ENCODE measurements at places on chromosomes 16 and 17.

DNA sequence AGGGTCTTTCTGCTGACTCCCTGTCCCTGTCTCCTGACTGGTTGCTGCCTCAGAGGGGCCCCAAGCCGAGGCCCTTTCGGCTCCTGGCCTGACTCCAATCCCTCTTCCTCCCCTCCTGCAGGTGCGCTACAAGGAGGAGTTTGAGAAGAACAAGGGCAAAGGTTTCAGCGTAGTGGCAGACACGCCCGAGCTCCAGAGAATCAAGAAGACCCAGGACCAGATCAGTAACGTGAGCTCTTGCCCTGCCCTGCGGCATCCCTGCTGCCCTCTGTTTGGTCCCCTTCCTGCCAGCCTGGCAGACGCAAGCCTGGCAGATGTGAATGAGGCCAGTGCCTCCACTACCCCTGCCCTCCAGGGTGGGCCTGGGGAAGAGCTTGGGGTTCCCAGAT is 27.1 kb upstream of the LASP1NB start:
- no peak for DNase-seq

DNA sequence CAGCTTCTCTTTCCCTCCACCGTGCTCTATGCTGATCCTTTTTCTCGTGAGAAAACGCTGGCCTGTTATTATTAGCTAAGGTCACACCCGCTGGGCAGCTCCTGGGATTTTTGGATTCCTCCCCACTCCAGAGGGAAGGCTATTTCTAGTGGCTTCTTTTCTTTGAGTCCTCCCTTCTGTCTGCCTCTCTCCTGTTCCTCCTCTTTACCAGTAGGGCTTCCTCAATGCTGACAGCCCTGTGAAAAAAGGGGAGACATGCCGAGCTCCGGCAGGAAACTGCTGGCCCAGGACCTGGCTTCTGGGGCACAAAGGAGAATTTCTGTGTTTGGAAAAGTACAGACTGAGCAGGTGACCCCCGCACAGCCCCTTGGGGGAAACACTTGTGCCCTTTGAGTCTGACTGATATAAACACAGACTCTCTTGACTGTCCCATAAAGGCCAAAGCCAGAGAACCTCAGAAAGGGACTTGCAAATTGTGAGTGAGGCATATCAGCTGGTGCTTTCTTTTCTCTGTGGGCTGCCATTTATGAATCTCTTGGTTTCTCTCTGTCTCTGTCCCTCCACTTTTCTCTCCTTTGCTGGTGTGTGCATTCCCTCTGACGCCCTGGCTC is 14.0 kb upstream of the RNF135 start:
- DNase-seq: peak; percentile 50

DNA sequence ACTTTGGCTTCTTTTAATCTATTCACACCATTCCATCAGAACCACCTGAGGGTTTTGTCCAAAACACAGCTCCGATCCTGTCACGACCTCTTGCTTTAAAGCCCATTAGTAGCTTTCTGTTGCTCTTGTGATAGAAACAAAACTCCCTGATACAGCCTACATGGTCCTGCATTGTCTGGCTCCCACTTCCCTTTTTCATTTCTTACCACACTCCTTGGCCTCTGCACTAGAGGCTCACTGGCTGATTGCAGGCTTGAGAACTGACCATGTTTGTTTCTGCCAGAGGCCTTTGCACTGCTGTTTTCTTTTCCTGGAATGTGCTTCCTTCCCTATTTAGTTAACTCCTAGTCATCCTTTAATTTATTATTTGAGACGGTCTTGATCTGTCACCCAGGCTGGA is 23.7 kb downstream of the IST1 start:
- DNase-seq: no peak

DNA sequence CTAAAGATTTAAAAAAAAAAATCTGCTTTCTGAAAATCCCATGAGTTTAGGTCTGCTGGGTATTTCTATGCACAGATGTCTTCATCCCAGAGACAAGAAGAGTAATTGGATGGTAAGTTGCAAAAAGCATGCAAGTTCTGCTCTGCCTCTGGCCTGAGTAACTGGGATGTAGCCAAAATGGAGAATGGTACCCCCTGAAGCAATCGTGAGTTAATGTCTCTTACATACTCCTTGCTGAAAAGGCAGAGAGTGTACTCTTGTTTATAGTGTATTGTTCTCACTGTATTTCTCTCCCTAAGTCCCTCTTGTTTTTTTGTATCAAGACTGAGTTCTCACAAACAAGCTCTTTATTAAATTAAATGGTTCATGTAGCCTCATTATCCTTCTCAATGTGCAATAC is 259.0 kb downstream of the IRX3 start:
- DNase-seq: no peak

DNA sequence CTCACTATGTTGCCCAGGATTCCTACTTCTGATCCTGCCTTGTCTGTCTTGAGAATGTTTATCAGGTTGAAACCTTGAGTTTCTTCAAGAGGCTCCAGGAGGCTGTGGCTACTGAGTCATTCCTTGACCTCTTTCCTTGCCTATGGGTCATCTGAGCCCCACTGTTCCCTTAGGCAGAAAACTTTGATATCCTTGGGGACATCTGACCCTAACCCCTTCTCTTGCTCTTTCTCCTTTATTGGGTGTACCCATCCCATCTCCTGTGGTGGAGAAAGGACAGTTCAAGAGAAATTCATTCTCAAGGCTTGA is 12.5 kb downstream of the ARL4D start:
- no peak for DNase-seq

GRCh38 chr16:56409195-56409594 is 16.1 kb downstream of the AMFR start:
- DNase-seq: no peak

DNA sequence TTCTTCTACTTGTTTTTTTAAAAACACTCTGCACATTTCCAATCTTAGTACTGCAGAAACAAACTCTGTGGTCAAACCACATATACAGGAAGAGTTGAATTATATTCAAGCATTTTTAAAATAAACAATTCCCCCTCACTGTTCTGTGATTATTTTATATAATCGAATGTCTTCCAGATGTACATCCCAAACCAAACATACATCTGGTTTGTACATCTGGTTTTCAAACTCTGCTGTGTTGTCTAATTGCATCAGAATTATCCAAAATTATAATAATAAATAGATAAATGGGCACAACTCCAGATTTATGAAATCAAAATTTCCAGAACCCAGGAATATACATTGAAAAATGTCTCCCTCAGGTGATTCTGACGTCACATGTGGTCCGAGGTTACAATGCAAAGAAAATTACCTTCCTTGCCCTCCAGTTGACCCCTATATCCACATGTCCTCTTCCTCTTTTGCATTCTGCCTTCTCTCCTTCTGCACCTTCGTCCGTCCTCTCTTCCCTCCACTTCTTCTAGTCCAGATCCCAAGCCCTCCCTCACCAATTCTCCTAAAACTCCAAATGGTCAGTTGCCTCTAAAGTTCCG is 13.3 kb upstream of the CCDC144A start:
- no peak for DNase-seq

DNA sequence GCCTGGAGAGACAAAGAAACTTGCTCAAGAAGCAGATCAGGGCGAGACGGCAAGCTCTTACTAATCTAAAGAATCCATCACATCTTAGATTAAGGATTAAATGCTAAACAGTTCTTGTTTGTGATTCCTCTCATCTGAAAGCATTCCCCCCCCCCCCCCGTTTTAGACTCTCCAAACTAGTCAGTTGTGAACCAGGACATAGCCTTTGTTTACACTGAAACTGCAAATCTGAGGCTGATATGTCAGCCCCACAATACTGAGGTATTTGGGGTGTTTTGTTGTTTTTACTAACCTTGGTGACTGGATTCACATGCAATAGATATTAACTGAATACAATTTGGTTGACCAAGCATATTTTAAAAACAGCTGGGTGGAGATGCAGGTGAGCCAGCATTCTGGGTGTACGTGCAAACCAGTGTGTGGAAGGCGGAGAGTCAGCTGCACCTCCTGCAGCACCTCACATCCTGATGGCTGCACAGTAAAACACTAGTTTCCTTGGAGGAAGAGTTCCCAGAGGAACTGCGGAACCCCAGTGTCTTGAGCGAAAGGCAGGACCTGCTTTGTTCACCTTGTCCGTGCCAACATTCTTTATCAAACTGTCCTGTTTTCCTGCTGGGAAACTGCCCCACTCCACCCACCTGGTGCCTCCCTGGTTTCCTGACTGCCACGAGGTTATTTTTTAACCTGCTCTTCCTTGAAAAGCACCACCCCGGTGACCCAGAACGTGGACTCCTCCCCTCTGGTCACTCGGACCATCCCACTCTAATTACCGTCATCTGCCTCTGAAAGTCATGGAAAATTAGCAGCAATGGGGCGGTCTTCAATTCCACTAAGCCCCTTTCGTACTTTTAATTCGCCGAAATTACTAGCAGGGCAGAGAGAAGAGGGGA is 1.2 kb upstream of the YPEL2 start:
- peak; percentile 45 for DNase-seq

DNA sequence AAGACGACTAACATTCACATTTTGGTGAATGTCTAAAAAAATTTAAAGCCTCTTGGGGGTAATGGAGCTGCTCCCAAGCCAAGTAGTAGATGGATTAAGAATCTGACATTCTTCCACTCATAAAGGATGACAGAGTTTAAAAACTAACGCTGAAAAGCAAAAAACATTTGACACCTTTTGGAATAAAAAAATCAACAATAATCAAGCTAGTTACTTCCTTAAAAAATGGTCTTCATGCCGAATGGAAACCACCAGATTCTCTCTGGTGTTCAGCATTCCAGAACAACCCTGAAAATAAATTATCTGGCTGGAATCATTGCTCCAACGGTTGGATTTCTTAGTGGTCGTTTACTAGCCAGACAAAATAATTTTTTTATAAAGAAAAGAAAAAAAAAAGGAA is 18.0 kb downstream of the HLF start:
- DNase-seq: no peak

- no peak for DNase-seq
Observed at GRCh38 chr17:8048236-8048635, 9.4 kb downstream of the ALOX15B start.

DNA sequence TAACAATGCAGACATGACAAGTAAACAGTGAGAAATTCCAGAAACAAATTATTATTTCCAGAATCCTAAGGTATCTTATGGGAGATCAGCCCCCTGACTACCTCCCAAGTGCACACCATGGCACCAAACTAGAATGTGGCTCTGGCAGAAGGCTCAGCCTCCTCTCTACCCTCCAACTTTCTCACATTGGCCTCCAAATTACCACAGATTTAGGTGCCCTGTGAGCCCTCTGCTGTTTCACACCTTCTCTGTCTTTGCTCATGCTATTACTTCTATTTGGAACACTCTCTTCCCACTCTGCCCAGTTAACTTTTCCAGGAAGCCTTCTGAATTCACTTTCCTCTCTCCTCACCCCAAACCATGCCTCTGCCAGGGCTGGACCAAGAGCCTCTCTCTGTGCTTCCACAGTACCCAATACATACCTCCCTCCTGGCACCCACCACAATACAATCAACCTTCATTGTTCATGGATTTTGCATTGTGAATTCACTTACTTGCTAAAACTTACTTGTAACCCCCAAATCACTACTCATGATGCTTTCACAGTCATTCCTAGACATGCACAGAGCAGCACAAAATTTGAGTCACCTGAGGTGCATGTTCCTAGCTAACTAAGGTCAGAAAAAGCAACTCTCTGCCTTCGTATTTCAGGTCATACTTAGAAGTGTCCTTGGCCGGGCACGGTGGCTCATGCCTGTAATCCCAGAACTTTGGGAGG is 31.4 kb downstream of the SMG6 start:
- no peak for DNase-seq

DNA sequence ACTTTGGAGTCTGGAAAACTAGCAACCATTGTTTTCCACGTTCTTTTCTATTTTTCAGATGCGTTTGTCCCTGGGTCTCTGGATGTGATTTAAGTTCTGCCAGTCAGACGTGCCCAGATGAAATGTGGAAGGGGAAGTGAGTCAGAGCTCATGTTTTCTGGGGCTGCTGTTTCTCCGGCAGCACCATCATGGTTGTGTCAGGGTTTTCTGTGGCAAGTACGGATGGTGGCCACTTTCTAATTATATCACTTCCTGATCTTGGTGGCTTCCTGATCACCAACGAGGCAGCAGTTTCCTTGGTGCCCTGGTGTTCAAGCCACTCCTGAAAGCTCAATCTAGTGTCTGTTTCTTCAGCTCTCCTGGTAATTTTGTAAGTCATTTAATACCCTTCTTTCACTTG is 31.4 kb upstream of the PMFBP1 start:
- no peak for DNase-seq

- DNase-seq: no peak
Observed at GRCh38 chr16:14423344-14423743, 206.7 kb downstream of the PARN start.

GRCh38 chr17:41567317-41567716 is 4.5 kb downstream of the KRT9 start:
- no peak for DNase-seq

- DNase-seq: no peak
Observed at GRCh38 chr17:77235370-77235941, 94.7 kb downstream of the SEC14L1 start.

DNA sequence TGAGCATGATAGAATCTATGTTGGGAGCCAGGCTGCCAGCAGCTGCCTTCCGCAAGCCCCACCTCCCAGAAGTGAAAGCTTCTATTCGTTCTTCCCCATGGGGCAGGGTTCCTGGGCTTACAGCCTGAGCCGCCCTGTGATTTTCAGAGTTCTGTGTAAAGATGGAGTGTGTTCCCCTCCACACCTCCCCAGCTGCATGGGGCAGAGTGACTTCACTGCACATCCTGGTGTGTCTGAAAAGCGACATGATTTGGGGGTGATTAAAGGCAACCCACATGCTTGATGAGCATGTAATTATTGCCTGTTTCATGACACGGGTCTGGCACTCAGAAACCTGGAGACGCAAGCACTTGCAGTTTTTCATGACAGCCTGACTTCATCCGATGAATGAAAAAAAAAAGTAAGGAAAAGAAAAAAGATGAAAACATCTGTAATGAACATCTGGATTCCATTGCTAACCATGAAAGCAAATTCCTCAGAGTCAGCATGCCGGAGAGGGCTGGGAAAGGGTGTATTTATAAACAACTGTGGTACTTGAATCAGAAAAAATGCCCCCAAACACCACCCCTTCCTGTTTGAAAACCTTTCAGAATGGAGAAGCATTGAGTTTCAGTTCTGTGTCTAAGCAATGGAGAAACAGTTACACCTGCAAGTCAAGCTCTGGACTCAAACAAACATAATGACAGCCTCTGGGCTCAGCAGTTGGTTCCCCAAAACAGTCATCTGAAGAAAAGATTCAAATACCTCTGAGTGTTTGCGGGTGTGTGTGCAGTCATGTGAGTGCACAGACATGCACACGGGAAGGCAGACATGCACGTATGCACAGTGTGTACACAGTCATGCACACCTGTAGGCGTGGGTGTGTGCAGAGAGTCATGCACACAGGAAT is 266.0 kb downstream of the ENGASE start:
- no peak for DNase-seq

GRCh38 chr17:17217995-17218394 is 11.9 kb upstream of the PLD6 start:
- no peak for DNase-seq

- DNase-seq: no peak
Observed at GRCh38 chr17:55286681-55287589, 22.2 kb downstream of the HLF start.
